ENCODE measurements at places on chromosomes 12 and 14.
A peak's percentile ranks its signal among the peaks of the same experiment; 100 is the strongest.

- DNase-seq: peak; percentile 75
These were observed 3.5 kb upstream of the LPAR5 start for GRCh38 chr12:6639151-6639801.

DNA sequence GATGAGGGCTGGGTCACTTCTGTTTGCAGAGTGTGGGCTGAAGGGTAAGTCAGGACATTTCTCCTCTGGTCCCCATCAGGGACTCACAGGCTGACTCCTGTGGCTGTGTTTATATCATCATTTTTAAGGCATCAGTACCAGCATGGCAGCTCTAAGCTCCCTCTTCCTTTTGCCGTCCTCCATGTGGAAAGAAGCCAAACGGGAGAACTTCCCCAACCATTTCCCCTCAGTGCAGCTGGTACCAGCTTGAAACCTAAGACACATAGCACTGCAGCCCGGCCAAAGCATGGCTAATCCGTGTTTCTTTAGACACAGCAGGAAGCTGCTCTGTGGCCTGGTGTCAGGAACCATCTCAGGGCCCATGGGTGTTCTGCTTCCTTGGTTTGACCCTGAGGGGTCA is 31.9 kb upstream of the ATP2A2 start:
- DNase-seq: no peak

GRCh38 chr12:115135800-115136211 is 451.8 kb upstream of the TBX3 start:
- no peak for DNase-seq

- DNase-seq: no peak
These were observed 702.7 kb downstream of the MED13L start for GRCh38 chr12:115574826-115575225.

- DNase-seq: no peak
These were observed 75.5 kb downstream of the RFLNA start for GRCh38 chr12:124370384-124370783.

- DNase-seq: no peak
These were observed 2.1 kb downstream of the USP30 start for GRCh38 chr12:109054520-109054919.

- DNase-seq: no peak
These were observed 22.2 kb upstream of the ARID2 start for GRCh38 chr12:45707241-45707857.

- no peak for DNase-seq
These were observed 25.6 kb downstream of the IRF2BPL start for GRCh38 chr14:77002889-77003288.

DNA sequence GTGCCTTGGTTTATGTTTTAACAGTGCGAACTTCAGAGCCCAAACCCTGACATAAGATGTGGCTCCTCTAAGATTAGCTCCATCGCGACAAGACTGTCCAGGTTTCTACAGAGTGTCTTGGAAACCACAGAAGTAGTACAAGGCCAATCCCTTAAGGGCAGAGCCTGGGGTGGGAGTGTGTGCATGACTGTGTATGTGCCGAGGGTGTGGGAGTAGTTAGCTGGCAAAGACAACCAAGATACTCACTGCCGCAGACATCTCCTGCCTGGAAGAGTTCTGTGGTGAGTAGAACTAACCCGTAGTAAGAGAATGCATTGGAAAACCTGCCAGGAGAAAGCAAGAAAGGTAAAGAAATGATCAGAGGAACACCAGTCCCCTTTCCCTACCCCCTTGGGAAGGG is 54.1 kb downstream of the DAO start:
- DNase-seq: no peak

- no peak for DNase-seq
These were observed 49.6 kb upstream of the RASSF3 start for GRCh38 chr12:64560396-64561301.

DNA sequence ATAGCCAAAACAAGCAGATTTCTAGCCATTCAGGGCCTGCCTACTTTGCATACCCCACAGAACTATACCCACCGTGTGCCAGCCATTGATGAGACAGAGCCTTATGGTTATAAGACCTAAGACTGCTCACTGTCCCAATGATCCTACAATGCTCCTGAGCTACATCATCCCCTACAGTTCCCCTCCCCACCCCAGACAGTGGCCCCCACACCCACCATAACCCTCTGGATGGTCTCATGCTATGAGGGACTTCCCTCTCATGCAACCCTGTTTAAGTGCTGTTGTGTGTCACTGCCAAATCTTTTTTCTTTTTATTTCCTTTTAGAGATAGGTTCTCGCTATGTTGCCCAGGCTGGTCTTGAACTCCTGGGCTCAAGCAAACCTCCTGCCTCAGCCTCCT is 75.9 kb downstream of the CHST11 start:
- DNase-seq: no peak

DNA sequence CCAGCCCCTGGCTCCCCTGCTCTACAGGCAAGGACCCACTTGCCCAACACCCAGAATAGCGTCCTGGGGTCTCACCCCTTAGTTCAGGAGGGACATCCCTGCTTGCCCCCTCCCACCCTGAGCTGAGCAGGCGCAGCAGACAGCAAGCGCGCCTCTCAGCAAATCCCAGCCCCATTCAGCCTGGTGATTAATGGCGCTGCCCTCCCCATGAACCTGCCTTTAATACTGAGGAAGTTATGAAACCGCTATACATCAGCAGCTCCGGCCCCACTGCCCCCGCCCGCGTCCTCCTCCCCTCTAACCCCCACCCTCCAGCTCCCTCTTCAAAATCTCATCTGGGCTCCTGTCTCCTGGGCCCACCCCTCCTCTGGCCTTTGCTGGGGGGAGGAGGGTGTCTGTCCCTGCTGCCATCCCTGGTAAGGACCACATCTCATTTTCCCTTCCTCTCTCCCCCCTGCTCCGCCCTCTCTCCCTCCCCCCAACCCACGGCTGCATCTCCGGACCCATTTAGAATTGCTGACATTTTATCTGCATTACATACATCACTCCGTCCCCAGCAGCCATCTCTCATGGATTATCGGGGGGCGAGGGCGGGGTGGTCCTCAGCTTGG is 7.1 kb upstream of the SMUG1 start:
- DNase-seq: no peak

DNA sequence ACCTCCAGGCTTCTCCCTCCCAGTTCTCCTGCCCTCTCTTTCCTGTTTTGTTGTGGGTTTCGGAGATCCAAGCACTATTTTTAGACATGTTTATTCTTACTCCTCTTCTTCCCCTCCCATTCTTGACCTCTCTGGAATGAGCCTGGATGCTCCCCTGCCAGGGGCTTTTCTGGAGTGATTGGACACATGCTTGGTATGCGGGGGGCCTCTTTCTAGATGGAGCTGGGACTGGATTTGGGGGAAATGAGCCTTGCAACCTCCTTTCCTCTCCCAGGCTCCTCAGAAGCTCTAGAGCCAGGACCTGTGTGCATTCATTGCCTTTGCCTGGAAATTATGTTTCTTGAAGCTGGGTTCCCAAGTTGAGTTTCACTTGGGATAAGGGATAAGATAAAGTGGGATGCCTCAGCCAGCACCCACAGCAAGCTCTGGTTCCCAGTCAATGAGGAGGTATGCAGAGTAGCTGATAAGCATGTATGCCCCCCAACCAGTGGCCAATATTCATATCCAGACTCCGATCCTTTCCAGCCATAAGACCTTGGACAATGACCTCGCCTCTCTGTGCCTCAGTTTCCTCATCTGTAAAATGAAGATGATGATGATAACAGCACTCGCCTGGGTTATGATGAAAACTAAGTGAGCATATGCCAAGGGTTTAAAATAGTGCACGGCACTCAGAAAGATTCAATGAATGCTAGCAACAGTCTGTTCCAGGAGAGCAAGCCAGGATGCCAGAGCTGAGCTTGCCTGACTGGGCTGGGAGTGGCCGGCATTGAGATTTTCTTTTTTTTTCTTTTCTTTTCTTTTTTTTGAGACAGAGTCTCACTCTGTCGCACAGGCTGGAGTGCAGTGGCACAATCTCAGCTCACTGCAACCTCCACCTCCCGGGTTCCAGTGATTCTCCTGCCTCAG is 97.8 kb downstream of the SCARB1 start:
- no peak for DNase-seq

GRCh38 chr12:46152456-46152855 is 116.4 kb downstream of the SLC38A1 start:
- DNase-seq: no peak

DNA sequence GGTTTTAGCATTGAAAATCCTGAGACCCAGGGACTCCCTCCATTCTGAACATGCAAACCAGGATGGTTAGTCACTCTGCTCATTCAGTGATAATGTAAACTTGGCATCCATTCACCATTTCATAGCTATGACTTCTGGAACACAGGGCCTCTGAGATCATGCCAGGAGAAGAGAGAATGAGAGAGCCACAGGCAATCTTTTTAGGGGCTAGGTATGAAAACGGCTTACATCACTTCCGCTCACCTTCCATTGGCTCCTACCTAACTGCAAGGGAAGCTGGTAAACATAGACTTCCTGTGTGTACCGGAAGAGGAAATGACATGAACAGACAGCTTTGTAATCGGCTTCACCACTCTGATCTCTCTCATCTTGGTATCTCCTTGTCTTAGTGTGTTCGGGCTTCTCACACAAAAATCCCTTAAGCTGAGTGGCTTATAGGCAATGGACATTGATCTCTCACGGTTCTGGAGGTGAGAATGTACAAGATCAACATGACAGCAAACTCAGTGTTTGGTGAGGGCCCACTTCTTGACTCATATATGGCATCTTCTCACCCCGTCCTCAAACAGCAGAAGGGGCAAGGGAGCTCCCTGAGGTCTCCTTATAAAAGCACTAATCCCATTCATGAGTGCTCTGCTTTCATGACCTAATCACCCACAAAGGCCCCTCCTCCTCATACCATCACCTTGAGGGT is 465.9 kb upstream of the TBX3 start:
- DNase-seq: no peak

GRCh38 chr12:5511256-5511643 is 79.3 kb downstream of the NTF3 start:
- DNase-seq: no peak

- no peak for DNase-seq
These were observed 2.7 kb downstream of the SERPINA11 start for GRCh38 chr14:94449930-94450329.

GRCh38 chr12:106136263-106136662 is 2.5 kb downstream of the NUAK1 start:
- peak; percentile 69 for DNase-seq

- DNase-seq: no peak
These were observed 65.0 kb downstream of the RFLNA start for GRCh38 chr12:124359671-124360581.

DNA sequence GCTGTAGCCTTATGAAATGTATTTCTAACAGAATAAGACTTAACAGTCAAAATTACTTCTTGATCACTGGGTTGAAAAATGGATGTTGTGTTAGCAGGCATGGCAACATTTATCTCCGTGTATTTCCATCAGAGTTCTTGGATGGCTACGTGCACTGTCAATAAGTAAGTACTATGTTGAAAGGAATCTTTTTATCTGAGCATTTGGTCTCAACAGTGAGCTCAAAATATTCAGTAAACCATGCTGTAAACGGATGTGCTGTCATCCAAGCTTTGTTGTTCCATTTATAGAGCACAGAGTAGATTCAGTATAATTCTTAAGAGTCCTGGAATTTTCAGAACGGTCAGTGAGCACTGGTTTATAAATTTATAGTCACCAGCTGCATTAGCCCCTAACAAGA is 15.5 kb downstream of the SCAF11 start:
- DNase-seq: no peak

GRCh38 chr14:99331811-99332210 is 59.8 kb upstream of the BCL11B start:
- DNase-seq: no peak

GRCh38 chr12:9667403-9668160 is 1.9 kb upstream of the CLEC2D start:
- DNase-seq: no peak

- peak; percentile 84 for DNase-seq
These were observed 25.3 kb upstream of the GPR132 start for GRCh38 chr14:105090493-105091053.

GRCh38 chr14:59564366-59564765 is 12.2 kb downstream of the CCDC175 start:
- DNase-seq: peak; percentile 59

DNA sequence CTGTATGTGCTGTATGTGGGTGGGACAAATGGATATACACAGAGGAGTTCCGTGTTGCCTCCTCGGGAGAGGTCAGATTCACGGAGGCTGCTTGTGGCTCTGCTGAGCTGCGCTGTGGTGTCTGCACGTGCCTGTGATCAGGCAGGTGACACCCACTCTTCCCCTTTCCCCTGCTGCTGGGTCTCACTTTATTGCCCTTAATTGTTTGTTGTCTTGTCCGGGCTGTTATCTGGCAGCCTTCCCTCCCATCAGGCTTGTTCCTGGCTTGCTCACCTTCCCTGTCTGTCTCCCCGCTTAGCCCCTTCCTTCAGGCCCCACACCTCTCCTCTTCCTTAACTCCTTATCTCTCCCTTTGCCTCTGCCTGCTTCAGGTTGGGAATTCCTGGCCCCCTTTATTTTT is 13.5 kb downstream of the WNT5B start:
- DNase-seq: no peak

- no peak for DNase-seq
These were observed 47.5 kb downstream of the ACTN1 start for GRCh38 chr14:68931474-68932051.

GRCh38 chr12:132560364-132560613 is 50.1 kb downstream of the LRCOL1 start:
- DNase-seq: no peak

- no peak for DNase-seq
These were observed 190.0 kb upstream of the C14orf180 start for GRCh38 chr14:104389326-104390220.

- peak; percentile 47 for DNase-seq
These were observed 93.4 kb upstream of the SLCO1C1 start for GRCh38 chr12:20601668-20602280.

- DNase-seq: no peak
These were observed 154.9 kb upstream of the ATP2B1 start for GRCh38 chr12:89863493-89863938.

DNA sequence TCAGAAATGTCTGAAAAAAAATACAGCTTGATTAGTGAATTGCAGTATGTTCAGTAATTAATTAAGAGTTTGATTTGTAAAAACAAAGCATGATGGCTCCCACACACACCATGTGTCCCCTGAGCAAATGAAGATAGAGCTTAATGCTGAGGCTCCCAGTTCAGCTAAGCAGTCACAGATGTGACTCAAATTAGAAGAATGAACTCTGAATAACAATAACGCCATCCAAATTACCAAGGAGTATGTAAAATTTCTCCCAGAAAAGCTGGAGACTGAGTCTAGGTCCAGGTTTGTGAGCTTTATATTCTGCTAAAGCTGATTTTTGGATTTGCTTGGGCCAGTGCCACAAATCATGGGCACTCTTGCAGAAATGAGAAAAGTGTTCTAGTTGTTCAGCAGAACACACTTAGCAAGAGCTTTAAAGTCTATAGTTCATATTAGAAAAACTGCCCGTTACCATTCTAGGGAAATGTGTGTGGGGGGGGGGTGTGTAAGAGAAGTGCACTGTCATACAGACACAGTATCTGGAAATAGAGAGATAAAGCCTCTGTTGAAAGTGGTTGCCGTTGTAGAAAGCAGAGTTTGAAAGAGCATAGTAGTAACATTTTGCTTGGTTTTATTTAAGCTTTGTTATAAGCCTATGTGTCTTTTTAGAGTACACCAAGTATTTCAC is 253.1 kb downstream of the BCAT1 start:
- DNase-seq: peak; percentile 77
